Stimulated activated CD8-positive, alpha-beta memory T cell treated with anti-CD3 and anti-CD28 coated beads, Interleukin-7, amount 100 ng/mL, for 48 hours (primary cell): ENCODE measurements at places on chromosomes 5 and 9.

DNA sequence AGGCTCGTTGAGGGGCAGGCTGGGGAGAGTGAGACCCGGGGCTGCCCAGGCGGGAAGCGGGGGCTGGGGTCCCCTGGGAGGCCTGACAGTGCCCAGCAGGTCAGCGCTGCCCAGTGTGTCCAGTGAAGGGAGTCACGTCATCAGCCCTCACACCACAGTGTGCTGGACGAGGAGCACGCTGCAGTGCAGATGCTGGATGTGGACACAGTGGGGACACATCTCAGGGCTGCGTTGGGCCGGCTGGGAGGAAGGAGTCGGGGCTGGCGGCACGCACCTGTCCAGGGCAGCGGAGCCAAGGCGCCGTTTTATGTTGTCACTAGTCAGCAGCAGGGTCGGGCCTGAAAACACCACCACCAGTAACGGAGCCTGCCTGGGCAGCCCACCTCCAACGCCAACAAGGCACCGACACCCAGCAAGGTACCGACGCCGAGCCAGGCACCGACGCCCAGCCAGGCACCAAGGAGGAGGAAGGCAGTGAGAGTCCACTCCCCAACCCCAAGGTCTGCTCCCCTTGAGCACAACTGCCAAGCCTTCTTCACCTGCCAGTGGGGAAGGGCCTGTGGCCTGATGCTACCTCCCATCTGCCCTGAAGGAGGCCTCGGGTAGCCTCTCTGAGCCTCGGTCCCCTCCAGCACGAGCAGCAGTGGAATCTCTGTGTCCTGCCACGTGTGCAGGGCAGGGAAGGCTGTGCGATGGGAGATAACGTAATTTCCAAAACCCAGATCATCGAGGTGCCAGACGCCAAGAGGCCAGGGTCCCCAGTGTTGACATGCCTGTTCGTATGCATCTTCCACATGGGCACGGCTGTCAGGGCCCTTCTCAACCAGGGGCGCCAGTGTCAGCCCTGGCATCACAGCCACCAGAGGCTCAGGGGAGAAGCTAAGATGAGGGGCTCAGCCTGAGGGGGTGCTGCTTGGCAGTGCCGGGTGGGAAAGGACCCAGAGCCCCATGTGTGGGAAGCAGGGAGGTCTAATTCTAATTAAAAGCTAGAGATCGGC is 21.9 kb upstream of the NSMF start:
- no peak for DNase-seq

GRCh38 chr9:104991144-104991953 is 63.4 kb upstream of the ABCA1 start:
- DNase-seq = peak; percentile 72

DNA sequence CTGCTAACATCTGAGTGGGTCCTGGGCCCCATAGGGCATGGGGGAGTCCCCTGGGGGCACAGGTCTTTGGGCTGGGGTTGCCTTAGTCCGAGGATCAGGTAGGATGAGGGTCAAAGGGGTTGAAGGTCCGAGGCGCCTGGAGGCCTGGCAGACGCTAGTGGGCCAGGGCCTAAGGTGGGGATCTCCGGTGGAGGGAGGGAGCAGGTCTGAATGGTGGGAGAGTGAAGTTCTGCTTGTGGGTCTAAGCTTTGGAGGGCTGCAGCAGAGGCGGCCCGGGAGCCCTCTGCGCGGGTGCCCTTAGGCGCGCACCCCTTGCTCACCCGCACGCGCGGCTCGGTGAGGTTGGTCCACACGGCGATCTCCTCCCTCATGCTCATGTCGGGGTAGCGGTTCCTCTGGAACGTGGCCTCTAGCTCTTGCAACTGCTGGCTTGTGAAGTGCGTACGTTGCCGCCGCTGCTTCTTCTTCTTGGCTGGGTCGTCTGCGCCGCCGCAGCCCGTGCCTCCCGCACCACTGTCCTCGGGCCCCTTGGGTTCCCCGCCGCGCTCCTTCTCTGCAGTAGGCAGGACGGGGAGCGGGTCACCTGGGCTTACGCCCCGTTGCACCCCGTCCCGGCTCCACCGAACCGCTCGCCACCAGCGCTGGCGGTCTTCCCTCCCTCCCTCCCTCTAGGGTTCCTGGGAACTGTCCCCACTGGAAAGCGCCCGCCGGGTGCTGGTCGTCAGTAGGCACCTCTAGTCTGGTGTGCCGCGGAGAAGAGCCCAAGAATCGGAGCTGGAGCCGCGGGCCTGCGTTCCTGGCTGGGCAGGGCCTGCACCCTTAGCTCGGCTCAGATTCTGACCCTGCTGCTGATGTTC is 2.8 kb downstream of the PITX1 start:
- no peak for DNase-seq

DNA sequence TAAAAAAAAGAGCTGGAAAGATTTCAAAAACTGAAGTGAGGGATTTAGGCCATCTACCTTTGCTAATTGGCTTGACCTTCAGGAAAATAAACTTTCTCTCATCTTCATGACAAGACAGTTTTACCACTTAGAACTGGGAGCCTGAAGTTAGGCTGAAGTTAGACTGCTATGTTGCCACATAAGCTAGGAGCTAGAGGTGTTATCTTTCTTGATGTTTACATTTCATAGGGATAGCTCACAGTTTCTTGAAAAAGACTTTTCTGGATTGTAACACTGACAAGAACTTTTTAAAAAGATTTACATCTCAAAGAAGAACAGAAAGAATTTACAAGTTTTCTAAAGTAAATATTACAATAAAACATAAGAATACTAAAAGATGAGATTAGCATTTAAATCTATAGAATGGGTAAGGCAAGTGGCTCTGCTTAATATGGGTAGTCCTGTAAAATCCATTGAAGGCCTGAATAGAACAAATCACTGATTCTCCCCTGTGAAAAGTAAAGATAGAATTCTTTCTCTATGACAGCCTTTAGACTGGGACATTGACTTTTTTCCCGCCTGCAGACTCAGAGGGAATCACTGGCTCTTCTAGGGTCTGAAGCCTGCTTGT is 1665.4 kb upstream of the CDH9 start:
- DNase-seq = no peak

GRCh38 chr5:28862137-28862859 is 1823.9 kb upstream of the CDH9 start:
- no peak for DNase-seq

DNA sequence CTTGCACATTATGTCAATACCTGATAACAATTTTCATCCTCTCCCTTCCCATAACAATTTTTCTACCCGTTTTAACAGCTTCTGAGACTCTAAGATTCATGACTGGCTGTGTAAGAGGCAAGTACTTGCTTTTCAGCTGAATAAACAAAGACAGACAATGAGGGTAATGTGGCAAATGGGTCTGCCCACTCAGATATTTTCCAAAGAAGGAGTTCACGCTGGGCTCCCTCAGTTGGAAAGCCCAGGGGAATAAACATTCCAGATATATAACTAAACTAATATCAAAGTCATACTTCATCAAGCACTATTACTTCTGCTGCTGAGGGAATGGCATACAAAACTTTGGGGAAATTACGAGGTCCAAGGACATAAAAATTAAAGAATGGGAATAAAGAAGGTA is 24.4 kb downstream of the MEGF9 start:
- no peak for DNase-seq

DNA sequence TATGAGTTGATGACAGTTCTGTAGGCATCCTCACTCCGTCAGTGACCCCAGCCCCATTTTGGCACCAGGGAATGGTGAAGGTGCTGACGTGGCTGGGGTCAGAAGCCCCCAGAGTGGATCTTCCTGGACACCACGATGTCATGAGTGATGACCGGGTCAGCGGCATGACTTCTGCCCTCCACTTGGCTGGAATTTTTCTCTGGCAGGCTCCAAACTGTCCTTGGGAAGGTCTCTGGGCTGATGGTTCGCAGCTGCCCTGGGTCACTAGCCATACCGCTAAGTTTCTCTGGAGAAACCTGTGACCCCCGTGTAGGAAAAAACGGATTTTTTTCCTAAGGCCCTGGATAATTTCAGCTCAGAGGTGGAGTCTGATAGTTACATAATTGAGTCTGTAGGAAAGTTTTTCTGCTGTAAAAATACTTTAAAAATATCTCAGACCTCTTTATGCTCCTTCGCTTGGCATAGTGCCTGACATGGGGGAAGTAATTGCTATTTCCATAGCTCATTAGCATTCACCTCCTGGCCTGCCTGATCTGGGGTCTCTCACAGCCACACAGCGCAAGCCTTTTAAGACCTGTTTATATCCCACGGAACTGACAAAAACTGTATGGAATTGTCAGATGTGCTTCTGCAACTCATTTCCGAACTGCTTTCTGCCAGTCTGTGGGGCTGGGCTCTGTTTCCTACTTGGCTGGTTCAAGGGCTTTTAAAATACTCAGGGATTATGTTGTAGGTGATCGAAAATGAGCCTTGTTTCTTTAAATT is 69.2 kb downstream of the ANGPTL2 start:
- DNase-seq = no peak

DNA sequence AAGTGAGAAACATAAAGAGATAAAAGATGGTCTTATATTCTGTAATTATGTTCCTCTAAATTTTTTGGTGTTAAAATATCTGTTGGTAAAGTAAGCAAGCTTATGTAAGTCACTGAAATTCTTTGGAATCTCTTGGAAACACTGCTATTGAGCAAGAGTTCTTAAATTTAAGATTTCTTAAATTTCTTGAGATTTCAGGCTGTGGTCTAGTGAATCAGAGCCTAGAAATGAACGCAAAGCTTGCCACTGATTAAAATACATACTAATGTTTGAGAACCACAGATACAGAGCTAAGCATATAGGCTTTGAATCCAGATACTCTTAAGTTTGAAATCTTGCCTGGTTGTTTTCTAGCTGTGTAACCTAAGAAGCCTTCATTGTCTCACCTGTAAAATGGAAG is 133.4 kb downstream of the TRPM3 start:
- no peak for DNase-seq

- DNase-seq = no peak
These were observed 1.4 kb downstream of the SAP30L start for GRCh38 chr5:154447089-154447725.

GRCh38 chr9:93025736-93026135 is 32.8 kb upstream of the SUSD3 start:
- no peak for DNase-seq

- no peak for DNase-seq
These were observed 101.4 kb downstream of the ATG10 start for GRCh38 chr5:82073179-82073578.

- no peak for DNase-seq
These were observed 78.2 kb upstream of the RXRA start for GRCh38 chr9:134247918-134248631.

DNA sequence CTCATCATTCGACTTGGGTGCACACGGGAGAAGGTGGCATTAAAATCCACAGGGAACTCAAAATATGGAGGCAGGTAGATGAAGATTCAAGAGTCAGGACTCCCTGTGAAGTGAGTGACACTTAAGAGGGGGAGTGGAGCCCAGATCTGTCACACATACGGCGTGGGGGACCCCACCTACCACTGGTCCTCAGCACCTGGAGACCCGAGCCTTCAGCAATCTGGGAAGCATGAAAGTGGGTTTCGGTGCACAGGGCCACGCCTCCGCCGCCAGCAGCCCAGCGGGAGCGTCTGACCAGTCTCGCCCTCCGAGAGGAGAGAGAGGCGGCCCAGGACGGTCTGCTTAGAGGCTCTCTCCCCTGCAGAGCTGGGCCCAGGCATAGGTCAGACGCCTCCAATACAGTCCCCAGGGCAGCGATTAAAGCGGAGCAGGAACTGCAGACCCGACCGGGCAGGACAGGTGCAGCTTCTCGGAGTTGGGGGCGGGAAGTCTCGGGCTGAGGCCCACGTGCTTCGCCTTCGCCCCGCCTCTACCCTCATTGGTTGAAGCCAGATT is 639 bp upstream of the SLC2A8 start:
- no peak for DNase-seq

GRCh38 chr5:50889790-50890189 is 223.4 kb downstream of the PARP8 start:
- DNase-seq = no peak

- DNase-seq = no peak
These were observed 36.8 kb downstream of the UGT3A2 start for GRCh38 chr5:36029914-36030313.

GRCh38 chr5:172502969-172503368 is 48.6 kb upstream of the SH3PXD2B start:
- no peak for DNase-seq

GRCh38 chr5:157476702-157477408 is 16.8 kb downstream of the NIPAL4 start:
- no peak for DNase-seq

DNA sequence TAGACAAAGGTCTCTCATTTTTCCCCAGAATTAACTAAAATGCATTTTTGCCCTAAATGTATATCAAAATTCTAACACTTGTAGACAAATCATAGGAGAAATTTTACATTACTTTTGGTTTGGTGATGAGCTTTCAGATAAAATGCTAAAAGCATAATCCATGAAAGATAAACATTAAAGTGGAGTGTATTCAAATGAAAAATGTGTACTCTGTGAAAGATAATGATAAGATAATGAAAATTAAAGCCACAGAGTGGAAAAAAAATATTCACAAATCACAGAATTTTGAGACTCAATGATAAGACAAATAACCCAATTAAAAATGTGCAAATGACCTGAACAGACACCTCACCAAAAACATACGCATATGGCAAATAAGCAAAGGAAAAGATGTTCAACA is 176.9 kb upstream of the ADAMTS16 start:
- DNase-seq = no peak

GRCh38 chr5:59766427-59767210 is 126.9 kb downstream of the PDE4D start:
- no peak for DNase-seq

DNA sequence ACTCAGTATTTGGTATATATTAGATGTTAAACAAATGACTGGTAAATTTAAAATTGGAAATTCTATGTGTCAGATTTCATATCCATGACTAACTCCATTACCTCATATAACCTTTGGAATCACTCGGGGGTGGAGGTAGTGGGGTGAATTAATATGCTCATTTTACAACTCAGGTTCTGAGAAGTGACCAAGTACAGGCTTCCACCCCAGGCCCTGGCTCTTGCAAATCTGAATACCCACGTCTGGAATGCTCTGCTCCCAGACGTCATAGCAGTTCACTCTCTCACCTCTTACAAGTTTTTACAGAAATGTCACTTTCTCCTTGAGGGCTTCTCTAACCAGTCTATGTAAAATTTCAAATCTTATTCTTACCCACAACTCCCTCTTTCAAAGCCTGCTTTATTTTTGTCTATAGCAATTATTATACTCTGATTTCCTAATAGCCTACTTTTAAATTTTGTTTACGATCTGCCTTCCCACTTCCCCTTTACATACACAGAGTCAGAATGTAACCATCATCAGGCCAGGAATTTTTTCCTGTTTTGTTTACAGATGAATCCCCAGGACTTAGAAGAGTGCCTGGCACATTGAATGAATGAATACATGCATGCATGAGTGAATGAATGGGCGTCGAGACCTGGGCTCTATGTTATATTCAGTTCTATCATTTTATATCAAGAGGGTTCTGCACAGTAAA is 134.1 kb upstream of the IFNE start:
- DNase-seq = no peak

DNA sequence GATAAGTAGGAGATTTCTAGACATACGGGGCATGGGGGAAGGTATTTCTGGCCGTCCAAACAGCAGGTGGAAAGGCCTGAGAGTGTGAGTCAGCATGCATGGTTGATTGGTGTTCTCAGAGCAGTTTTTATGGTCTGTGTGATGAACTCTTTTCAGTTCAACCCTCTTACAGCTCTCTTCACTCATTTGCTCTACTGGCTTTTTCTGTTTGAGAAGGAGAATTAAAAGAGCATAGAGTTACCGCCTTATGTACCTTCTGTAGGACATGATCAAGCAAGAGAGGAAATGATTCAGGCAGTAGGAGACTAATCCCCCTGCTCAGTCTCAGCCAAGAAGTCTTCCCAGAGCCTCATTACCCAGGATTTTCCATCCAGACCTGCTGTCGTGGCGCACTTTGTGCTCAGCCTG is 92.4 kb downstream of the PRDM6 start:
- no peak for DNase-seq

GRCh38 chr5:40240671-40241070 is 439.0 kb upstream of the PTGER4 start:
- no peak for DNase-seq

GRCh38 chr9:88923653-88924288 is 67.5 kb upstream of the S1PR3 start:
- peak; percentile 8 for DNase-seq
